H7 (cell line): ENCODE measurements at places on chromosomes 5 and 9. TPM values are rescaled to one million over a fixed set of nuclear protein-coding genes. Genes with fewer than 3 reads are reported as not detected.

RGS7BP gene
- 0.70 and 1.4 TPM in 2 replicates for total RNA-seq

GABRA1 gene
- 0.76 and 1.4 TPM in 2 replicates for total RNA-seq

IFNA2 gene
- not detected in 2 replicates for total RNA-seq

SCAI gene
- total RNA-seq = 6.4 and 10.6 TPM in 2 replicates

DIMT1 gene
- 58.1 and 65.4 TPM in 2 replicates for total RNA-seq

FOXD1 gene
- total RNA-seq = 2.5 and 2.6 TPM in 2 replicates
